HTR-8/SVneo (cell line): ENCODE measurements at places on chromosomes 5 and 9.
A peak's percentile ranks its signal among the peaks of the same experiment; 100 is the strongest.

- peak; percentile 49 for DNase-seq
These were observed 101.7 kb downstream of the UBAP2 start for GRCh38 chr9:33946779-33947535.

GRCh38 chr5:55300890-55301289 lies 6.6 kb downstream of the DHX29 start:
- no peak for DNase-seq

DNA sequence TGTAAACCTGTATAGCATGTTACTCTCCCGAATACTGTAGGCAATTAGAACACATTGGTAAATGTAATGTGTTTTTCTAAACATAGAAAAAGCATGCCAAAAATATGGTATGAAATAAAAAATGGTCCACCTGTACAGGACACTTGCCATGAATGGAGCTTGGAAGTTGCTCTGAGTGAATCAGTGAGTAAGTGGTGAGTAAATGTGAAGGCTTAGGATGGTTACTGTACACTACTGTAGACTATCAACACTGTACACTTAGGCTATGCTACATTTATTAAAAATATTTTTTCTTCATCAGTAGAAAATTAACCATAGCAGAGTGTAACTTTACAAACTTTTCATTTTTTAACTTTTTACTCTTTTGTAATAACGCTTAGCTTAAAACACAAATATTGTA lies 41.9 kb downstream of the INSYN2B start:
- DNase-seq: no peak

DNA sequence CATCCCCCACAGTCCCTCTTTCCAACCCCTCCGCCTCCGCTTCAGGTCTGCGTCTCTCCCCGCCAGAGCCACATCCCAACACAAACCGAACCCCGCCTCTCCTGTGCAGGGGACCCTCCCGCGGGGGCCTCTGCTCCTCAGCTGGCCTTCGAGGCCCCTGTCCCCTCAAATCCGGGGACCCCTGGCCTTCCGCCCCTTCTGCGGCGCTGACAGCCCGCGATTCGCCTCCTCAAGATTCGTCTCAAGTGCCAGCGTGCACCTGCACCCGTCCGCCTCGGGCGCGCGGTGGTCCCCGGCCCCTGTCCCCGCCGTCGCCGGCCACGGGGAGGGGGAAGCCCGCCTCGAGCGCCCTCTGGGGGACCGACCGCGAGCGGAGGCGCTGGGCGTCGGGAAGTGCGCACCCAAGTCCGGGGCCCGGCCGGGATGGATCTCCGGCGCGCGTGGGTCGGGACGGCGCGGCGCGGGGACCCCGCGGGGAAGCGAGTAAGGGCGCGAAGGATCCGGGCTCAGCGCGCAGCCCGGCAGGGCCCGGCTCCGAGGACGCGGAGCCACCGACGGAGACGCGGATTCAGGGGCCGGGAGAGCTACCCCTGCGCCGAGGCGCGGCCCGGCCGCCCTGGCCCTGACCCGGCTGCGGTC lies 623 bp downstream of the FLT4 start:
- peak; percentile 60 for DNase-seq

DNA sequence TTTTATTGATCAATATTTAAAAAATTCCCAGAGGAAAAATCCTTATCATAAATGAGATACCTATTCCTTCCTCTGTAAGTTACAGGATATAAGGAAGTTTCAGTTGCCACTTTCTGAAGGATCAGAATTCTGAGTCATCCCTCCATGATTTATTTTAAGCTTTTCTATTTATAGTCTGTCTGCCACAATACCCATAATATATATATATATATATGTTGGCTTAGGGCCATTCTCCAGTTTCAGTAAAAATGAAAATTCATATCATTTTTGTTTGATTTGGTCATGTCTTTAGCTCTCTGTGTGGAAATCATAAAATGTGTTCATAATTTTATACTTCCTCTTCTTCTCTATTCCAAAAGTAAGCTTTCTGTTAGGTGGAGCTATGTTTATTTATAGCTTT lies 215.8 kb upstream of the CYLC2 start:
- peak; percentile 8 for DNase-seq

- DNase-seq: no peak
These were observed 18.6 kb upstream of the TJP2 start for GRCh38 chr9:69155341-69156030.

GRCh38 chr9:68794898-68795297 lies 89.9 kb downstream of the PIP5K1B start:
- no peak for DNase-seq

- DNase-seq: no peak
These were observed 16.9 kb downstream of the CSNK1G3 start for GRCh38 chr5:123528878-123529277.

DNA sequence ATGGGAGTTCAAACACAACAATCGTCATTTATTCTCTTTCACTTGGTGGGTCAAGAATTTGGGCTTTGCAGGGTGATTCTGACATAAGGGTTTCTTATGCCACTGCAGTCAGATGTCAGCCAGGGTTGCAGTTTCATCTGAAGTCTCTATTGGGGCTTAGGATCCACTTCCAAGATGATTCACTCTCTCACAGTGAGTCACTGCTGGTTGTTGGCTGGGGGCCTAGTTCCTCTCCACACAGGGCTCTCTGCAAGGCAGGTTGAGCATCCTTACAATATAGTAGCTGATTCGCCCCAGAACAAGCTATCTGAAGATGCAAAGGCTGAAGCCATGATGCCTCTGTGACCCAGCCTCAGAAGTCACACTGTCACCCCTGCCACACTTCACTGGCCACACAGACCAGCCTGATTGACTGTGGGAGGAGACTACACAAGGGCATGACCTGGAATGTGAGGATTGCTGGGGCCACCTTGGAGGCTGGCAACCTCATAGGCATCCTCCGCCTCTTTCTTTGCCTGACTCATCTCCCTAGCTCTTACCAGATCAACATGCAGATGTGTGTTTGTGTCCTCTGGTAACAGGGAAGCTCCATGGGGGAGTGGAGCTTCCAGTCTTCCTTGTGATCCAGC lies 4.5 kb upstream of the CARD19 start:
- DNase-seq: no peak

DNA sequence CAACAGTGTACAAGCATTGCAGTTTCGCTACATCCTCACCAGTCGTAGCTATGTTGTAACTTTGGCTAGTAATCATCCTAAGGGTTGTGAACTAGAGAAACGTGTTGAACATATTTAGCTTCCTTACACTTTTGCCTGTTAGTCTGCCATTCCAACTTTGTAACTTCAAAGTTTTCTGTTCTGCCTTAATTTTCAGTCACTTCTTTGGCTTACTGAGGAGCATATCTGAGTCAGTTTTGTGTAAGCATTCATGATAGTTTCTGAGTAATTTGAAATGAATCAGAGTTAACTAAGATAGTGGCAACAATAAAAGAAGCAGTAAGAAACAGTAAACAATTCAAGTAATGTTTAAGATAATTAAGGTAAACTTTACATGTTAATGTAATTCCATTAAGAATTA lies 58.9 kb upstream of the MCCC2 start:
- no peak for DNase-seq
